ENCODE measurements at places on chromosomes 4 and X.

DNA sequence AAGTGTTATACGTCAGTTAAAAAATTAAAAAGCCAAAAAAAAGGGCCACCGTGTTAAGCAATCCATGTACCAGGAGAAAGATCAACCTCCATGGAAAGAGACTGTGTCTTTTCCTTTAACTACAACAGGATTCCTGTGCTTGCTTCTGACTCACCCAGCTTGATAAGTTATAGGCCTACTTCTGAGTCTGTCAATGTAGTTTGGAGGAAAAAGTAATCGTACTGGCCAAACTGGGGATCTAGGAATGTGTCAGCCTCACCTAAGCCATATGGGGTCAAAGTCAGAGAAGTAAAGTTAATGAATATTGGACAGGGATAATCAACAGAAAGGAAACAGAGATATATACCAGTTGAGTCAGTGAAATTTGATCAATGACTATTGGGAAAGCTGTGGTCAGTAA is 470.8 kb upstream of the SLIT2 start:
- DNase-seq = no peak

GRCh38 chr4:86939729-86940575 is 5.1 kb downstream of the AFF1 start:
- DNase-seq = no peak

GRCh38 chrX:153908219-153908860 is 3.9 kb downstream of the AVPR2 start:
- no peak for DNase-seq

GRCh38 chr4:31043382-31044062 is 323.4 kb downstream of the PCDH7 start:
- no peak for DNase-seq

DNA sequence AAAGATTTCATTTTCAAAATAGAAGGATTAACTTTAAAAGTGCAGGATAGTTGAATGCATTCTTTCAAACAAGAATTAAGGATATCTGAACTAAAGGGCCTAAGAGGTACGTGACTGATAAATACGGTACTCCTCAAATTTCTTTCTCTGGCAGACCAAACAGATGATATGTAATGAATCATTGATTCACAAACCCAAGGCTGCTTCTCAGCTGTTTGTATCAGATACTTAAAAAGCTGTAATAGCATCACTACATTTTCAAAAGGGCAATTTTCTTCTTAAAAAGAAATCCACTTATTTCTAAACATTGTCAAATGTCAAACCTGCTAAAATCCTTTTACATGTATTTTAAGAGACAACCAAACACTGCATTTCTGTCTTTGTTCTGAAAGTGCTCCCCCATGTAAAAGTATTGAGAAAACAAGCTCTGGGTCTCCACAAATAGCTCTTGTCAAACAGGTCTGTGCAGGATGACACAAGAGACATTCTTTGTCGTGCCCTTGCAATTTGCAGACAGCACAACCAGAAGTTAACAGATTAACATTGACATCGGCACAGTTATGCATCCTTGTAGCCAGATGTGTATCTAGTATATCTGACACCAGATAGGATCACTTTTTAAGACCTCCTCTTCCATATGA is 82.0 kb downstream of the MANBA start:
- DNase-seq = no peak

- no peak for DNase-seq
Measured at GRCh38 chr4:146029147-146029546, 90.5 kb upstream of the ZNF827 start.

DNA sequence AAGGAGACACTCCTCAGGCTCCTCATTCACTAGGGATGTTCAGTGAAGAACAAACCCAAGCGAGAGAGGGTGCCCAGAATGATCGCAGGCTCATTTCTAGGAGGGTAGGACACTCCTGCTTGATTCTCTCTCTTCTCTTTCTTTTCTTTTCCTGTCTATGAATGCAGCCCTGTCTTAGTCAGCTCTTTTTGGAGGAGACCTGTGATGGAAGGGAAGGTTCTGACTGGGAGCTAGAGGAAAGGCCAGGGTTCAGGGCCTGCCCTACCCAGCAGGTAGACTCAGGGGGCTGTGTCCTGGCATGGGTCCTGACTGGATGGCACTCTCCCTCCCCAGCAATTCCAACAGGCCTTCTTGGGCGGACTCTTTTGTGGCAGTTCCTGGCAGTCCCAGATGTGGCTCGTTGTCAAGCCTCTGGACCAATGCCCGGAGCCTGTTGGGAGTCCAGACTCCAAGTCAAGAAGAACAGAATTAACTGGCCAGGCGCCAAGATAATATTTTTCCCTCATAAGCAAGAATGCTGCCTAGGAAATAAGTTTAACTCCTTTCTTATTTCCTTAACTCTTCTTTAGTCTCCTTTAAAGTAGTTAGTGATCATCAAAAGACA is 139.4 kb upstream of the SCML1 start:
- no peak for DNase-seq

- no peak for DNase-seq
Measured at GRCh38 chr4:85994576-85994975, 365.3 kb downstream of the MAPK10 start.

GRCh38 chrX:30612250-30612655 is 34.7 kb upstream of the TASL start:
- no peak for DNase-seq

DNA sequence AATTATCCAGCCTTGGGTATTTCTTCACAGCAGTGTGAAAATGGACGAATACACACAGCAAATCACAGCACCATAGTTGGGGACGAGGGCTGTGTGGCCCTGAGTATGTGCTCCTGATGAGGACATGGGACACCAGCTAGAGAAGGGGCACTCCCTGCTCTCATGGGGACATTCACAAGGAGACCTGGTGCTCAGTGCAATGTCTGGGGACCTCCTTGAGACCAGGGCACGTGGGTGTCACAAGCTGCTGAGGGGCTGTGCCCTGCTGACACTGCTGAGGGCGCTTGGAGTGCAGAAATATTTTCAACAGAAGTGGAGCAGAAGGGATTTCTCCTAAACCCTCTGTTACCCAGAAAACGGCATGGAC is 65.4 kb downstream of the TRMT44 start:
- no peak for DNase-seq

DNA sequence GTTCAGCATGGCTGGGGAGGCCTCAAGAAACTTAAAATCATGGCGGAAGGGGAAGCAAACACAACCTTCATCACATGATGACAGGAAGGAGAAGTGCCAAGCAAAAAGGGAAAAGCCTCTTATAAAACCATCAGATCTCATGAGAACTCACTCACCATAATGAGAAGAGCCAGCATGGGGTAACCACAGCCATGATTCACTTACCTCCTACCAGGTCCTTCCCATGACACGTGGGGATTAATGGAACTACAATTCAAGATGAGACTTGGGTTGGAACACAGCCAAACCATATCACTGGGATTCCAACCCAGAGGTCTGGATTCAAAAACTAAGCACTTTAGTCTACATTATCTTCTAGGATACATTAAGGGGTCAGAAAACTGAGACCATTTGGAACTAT is 609.6 kb upstream of the SPANXN1 start:
- DNase-seq = no peak

GRCh38 chrX:8729811-8730210 is 2.1 kb downstream of the ANOS1 start:
- no peak for DNase-seq

- DNase-seq = peak; percentile 6
Measured at GRCh38 chr4:185880571-185880970, 68.6 kb upstream of the SORBS2 start.

- no peak for DNase-seq
Measured at GRCh38 chr4:2245787-2246275, 3.9 kb upstream of the HAUS3 start.

DNA sequence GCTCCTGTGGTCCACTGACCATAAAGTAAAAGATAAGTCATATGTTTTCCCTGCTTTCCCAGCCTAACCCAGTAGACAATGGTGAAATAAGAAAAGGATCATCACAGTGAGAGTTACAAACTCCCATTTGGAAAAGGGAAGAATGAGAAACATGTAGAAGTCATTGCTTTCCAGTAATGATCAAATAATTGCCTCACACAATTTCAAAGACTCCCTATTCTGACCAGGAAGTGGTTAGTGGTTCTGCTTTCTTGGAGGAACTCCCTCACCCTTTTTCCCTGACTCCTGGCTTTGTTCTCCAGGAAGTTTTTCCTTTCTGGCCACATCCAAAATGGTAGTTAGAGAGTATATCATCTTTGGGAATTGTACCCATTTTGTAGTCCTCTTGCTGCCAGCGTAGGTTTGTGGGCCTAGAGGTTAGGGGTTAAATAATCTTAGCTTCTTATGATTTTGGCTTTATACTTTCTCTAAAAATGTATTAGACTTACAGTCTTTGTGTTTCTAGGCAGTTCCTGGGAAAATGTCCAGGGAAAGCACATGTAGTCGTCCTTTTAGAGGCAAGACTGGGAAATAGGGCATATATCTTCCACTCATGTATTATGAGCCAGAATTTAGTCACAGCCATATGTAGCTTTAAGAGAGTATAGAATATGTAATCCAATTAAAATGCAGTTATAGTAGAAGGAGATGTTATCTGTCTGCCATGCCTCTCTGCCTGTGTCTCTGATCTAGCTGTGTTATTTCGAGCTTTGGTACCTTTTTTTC is 10.5 kb downstream of the VAMP7 start:
- no peak for DNase-seq

DNA sequence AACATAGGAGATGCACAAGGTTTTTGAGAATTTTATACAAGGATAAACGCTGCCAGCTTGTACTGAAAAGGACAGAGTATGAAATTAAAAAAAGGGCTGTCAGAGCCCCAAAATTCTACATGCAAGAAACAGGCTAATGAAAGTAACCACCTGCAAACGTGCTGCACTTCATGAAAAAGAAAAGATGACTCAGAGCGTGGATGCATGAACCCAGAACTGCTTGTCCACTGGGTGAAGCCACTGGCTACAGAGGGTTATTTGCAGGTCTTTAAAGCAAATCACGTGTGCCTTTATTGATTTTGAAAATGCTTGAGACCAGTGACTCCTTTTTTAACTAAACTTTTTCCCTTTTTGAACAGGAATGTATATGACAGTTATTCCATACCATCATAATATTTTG is 25.3 kb upstream of the FRMD7 start:
- DNase-seq = no peak

GRCh38 chr4:76641351-76641750 is 206.3 kb downstream of the SHROOM3 start:
- peak; percentile 92 for DNase-seq

GRCh38 chr4:159765382-159765781 is 662.5 kb downstream of the RAPGEF2 start:
- DNase-seq = no peak

Measured in NCI-H187 treated with DMSO at 0.1 percent for 48 hours (cell line).